ENCODE measurements at places on chromosomes 1 and 21.
A peak's percentile ranks its signal among the peaks of the same experiment; 100 is the strongest.

GRCh38 chr1:73104749-73105148 lies 822.4 kb upstream of the NEGR1 start:
- DNase-seq: no peak

DNA sequence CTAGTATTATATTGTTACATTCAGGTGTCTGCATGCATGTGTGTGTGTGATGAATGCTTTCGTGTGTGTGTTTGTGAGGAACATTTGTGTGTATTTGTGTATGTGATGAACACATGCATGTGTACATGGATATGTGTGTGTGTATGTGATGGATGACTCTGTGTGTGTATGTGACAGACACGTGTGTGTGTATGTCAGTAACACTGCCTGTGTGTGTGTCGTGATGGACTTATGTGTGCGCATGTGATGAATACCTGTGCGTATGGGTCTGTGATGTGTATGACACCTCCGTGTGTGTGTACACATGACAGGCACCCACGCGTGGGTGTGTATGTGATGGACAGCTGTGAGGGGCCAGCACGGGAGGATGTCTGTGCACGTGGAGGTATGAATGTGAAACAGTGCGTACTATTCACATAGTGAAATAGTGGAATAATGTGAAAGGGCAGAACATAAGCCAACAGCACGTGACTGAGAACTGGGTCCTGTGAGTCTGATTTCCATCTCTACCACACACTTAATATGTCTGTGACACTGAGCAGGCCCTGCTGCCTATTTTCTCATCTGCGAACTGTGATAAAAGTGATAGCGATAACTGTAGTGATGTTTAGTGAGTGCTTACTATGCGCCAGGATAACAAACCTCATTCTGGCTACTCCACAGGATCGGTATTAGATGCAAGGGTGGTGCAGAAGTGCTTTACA lies 41.8 kb upstream of the CSF3R start:
- no peak for DNase-seq

GRCh38 chr1:68615312-68615711 lies 118.4 kb upstream of the DEPDC1 start:
- DNase-seq: no peak

DNA sequence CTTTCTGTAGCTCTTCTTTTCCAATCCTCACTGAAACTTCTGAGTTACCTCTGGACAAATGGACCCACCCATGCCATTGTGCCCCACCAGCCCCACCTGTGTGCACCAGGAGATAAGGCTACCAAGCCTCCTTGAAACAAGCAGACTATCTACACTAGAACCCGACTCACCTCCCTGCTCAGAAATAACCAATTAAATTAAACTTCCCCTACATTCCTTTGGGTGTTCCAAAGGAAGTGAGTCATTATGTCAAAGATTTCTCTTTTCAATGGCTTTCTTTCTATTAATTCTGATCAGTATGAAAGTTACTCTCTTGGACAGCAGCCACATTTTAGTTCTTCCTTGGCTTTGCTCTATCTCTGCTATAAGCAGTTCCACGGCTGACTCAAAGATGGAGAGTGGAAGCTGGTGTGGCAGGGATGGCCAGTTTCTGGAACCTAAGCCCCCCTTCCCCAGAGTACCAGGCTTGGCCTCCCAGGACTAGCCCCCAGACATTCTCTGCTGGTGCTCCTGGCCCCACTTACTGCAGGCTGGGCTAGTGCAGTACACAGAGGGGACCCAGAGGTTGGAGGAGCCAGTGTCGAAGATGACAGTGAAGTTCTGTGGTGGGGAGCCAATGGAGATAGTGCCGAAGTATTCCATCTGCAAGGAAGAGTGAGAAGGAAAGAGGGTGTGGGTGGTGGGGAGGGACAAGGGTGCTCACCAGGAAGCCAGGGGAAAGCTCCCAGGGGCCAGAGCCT lies 1.9 kb downstream of the CTSE start:
- no peak for DNase-seq

DNA sequence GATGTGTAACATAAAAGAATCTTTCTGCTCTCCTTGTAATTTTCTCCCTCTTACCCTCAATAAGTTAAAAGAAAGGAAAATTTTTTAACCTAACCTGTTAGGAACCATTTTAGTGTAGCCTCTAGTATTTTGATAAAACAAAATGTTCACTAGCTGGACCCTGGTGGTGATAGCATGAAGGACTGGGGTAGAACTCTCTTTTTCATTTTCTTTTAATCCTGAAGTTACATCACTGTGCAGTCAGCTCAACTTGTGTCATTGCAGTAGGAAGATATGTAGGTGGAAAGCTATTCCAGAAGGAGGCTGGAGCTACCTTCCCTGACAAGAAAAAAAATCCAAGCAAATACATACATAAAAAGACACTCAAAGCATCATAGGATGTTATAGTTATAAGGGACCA lies 39.3 kb downstream of the NFIA start:
- no peak for DNase-seq

DNA sequence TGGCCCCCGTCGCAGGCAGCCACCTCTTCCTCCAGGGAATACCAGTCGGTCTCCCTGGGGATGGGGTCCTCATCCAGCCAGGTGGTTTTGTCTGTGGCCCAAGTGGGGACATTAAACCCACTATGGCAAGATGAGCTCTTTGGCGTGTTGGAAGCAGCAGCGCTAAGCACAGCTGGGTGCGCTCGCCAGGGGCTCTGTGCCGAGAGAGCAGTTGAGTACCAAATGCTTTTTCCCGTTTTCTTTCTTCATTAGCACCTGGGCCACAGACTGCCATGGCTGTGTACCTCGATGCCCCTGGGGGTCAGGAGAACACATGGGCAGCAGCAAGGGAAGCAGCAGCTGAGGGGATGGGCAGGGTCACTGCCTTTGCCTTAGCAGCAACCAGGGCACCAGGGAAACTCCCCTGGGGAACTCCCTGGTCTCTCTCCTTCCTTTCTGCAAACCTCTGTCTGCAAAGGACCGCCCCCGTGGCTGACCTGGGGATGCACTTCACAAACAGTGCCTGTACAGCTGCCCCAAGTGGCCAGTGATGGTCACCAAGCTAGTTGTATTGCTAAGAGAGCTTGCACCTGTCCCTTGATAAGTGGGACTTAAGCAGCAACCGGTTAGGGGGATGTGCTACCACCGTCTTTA lies 31.1 kb downstream of the EDARADD start:
- DNase-seq: no peak

- no peak for DNase-seq
Measured at GRCh38 chr1:161973924-161974845, 49.5 kb downstream of the OLFML2B start.

DNA sequence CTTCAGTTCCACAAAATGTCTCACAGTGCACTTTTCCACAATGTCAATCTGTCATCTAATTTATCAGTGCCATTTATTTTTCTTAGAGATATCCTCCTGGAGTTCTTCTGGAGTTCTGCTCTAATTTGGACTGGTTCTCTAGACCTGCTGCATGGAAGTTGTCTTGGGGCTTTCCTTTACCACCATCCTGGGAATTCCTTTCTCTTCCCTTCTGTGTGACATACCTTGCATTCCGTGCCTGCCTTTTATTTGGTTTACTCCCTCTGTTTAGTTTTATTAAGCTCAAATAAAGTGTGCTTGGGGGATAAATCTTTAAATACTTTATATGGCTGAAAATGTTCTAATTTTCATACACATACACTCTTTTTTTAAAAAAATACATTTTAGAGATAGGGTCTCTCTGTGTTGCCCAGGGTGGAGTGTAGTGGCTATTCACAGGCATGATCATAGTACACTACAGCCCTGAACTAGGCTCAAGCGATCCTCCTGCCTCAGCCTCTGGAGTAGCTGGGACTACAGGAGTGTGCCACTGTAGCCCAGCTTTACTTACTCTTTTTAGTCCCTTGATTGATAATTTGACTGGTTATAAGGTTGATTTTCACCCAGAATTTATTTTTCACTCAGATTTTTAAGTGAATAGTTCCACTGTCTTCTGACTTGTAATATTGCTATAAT lies 14.4 kb downstream of the MTF2 start:
- DNase-seq: no peak

- DNase-seq: no peak
Measured at GRCh38 chr1:219326843-219327242, 153.2 kb downstream of the LYPLAL1 start.

DNA sequence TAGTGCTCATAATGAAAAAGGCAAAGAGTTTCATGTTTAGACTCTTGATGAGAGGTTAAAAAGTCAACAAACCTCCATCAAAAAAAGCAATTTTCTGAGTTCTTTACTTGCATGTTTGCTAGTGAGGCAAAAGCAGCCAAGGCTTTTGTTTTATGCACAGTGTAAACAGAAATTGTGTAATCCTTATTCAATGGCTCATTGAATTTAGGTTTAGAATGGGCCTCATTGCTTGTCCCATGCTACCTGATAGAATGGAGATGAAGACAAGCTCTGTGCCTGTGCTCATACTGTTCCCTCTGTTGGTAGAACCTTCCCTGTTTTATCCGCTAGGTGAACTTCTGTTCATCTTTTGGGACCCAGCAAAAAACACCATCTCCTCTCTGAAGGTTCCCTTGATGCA lies 10.0 kb upstream of the LRRC8D start:
- DNase-seq: no peak

GRCh38 chr1:26375081-26375480 lies 2.5 kb upstream of the ZNF683 start:
- DNase-seq: no peak

DNA sequence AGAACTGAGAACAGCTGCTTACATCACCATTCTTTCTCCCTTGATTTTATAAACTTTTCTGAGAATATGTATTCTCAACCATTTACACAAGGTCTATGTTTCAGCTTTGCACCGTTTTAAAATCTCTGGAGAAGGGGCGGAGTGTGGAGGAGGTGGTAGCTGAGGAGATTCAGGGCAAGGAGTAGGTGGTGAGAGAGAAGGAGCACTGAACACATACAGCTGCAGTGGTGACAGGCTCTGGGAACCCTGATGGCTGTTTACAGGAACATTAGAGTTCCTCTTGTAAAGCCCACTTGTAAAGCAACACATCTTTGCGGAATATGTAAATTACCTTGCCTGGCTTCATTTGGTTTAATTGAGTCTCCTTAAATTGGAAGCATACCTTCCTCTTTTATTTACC lies 89.7 kb downstream of the SMYD2 start:
- no peak for DNase-seq

DNA sequence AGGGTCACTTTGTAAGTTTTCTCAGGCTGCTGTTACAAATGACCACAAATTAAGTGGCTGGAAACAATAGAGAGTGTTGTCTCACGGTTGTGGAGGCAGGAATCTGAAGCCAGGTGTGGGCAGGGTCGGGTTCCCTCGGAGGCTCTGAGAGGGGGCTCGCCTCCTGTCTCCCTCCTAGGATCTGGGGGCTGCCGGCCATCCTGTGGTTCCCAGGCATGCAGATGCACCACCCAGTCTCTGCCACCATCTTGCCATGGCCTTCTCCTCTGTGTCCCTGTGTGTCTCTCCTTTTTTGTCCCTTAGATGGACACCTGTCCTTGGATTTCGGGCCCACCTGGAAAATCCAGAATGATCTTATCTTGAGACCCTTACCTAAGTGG lies 4.8 kb downstream of the TP73 start:
- no peak for DNase-seq

GRCh38 chr1:59415881-59416280 lies 119.0 kb downstream of the FGGY start:
- DNase-seq: no peak

GRCh38 chr1:159430985-159431384 lies 1.0 kb upstream of the OR10J4 start:
- DNase-seq: no peak

GRCh38 chr1:111441573-111442192 lies 7.4 kb downstream of the WDR77 start:
- DNase-seq: no peak

- DNase-seq: no peak
Measured at GRCh38 chr1:203239081-203239480, 9.6 kb upstream of the CHIT1 start.

DNA sequence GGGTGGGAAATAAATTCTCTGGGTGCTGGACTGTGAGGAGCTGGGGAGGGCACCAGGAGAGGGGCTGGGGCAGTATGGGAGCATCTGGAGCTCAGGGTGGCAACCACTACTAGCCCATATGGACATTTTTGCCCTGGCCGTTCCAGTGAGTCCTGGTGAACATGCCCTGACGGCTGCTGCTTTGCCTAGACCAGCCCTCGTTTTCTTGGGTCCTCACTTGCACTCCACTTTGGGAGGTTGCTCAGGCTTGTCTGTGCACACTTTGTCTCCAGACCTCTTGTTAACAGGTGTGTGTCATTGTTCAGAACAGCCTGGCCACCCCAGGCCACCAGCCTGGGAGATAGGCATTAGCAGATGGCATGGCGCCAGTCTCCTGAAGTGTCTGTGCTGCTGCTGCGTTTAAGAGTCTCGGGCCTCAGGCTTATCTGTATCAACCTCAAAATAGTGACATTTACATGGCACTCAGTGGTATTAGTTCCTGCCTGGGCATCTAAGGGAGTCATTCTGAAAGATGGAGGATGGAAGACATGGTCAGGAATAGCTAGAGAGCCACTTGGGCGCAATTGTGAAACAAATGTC lies 190.5 kb downstream of the PTPRU start:
- DNase-seq: no peak

DNA sequence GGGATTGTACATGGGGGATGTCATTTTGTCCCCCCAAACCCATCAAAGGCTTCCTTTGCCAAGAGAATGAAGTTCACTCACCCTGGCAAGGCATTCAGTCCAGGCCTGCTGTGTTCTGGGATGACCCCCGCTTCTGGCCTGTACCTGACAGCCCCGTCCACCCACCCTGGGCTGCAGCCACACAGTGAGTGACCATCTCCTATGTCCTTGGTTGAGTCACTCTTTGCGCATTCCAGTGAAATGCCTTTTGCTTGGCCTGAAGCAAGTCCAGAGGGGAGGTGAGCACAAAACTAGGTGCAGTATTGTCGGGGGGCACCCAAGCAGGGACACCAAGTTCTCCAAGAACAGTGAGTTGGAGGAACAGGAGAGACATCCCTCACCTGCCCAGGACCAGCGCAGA lies 10.2 kb downstream of the TMPRSS3 start:
- DNase-seq: no peak

GRCh38 chr1:235739124-235739523 lies 89.5 kb upstream of the GNG4 start:
- no peak for DNase-seq

- no peak for DNase-seq
Measured at GRCh38 chr1:177976596-177976995, 6.7 kb upstream of the SEC16B start.

DNA sequence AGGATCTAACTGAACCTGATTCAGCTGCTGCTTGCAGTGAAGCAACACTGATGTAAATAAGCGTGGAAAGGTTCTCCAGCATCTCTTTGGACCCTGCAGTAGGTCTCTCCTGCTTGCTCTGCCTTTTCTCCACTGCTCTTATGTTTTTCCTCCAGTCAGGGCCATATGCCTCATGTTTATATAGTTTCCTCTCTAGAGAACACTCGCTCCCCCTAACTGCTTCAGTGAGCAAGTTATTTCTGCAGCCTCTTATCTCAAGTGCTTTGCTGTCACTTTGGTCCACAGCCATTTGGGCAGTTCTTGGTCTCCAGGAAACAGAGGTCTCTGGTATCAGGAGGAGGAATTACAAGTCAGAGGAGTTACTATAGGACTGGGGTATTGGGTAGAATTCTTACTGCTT lies 5.3 kb downstream of the PRUNE1 start:
- DNase-seq: peak; percentile 22

All from GF-D8 (cell line).